ENCODE measurements at places on chromosomes 16 and 17.
A peak's percentile ranks its signal among the peaks of the same experiment; 100 is the strongest.

- no peak for DNase-seq
These were observed 18.4 kb downstream of the ABCA9 start for GRCh38 chr17:69042308-69042707.

- DNase-seq, result peak; percentile 52
These were observed 152.6 kb downstream of the IRF8 start for GRCh38 chr16:86051368-86052114.

DNA sequence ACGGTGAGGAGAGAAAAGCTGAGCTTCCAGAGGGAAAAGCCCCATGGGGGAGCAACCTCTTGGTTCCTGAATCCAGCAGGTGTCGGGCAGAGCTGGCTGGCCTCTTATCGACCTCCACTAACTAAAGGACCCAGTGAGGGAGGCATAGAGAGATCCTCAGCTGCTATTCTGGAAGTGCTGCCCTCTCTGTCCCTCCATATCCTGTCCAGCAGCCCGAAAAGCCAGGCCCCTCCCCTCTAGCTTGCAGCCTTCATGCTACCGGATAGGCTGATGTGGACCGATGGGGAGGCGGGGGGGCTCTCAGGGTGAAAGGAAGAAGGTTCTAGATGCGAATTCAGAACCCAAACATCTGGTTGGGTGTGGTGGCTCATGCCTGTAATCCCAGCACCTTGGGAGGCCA is 24.9 kb downstream of the MXRA7 start:
- no peak for DNase-seq

- DNase-seq, result no peak
These were observed 55.8 kb downstream of the CCDC182 start for GRCh38 chr17:57689254-57689653.

GRCh38 chr16:58563235-58563634 is 47.9 kb downstream of the SETD6 start:
- no peak for DNase-seq

GRCh38 chr17:15414532-15415306 is 52.7 kb downstream of the CDRT4 start:
- peak; percentile 75 for DNase-seq

DNA sequence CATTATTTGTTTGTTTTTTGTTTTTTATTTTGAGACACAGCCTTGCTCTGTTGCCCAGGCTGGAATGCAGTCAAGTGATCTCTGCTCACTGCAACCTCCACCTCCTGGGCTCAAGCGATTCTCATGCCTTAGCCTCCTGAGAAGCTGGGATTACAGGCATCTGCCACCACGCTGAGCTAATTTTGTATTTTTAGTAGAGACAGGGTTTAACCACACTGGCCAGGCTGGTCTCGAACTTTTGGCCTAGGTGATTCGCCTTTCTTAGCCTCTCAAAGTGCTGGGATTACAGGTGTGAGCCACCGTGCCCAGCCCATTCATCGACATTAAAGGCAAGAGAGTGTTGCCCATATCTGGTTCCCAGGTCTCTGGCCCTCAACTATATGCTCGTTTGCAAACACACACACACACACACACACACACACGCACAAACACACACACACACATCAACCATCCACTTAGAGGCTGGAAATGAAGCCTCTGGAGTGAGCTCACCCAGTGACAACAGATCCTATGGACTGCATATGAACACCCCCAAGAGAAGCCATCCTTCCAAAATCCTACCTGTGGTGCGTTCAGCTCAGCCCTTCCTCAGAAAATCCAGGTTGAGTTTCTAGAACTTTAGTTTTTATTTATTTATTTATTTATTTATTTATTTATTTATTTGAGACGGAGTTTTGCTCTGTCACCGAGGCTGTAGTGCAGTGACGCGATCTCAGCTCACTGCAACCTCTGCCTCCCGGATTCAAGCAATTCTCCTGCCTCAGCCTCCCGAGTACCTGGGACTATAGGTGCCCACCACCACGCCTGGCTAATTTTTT is 12.3 kb upstream of the SEPHS2 start:
- DNase-seq, result no peak

DNA sequence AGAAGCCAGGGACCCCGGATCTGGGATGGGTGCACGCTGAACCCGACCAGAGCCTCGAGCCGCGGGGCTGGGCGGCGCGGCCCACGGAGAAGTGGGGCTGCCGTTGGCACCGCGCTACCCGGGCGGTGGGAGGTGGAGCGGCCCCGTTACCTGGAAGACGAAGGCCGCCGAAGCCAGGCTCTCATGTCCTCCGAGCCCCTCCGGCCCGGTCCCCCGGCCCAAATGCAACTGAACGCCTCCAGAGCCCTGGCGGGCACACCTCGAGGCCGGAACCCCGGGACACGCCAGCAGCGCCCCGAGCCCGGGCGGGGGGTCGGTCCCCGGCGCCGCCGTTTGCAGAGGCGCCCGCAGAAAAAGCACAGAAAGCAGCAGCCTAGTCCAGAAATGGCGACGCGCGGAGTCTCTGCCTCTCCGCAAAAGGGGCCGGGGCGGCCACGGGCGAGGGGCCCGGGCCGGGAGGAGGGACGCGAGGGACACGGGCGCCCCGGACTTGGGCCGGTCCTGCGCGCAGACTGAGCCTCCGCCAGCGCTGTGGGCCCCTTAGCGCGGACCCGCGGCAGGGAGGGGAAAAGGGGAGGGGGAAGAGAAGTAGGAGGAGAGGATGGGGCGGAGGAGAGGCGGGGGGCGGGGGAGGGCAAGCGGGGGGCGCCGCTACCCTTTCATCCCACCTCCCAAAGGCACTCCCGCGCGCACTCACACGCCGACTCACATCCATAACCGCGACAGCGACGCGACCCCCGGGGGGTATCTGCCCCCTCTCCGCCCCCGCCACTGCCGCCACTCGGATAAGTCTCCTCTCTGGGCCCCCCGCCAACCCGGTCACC is 1.4 kb downstream of the AXIN2 start:
- peak; percentile 82 for DNase-seq

DNA sequence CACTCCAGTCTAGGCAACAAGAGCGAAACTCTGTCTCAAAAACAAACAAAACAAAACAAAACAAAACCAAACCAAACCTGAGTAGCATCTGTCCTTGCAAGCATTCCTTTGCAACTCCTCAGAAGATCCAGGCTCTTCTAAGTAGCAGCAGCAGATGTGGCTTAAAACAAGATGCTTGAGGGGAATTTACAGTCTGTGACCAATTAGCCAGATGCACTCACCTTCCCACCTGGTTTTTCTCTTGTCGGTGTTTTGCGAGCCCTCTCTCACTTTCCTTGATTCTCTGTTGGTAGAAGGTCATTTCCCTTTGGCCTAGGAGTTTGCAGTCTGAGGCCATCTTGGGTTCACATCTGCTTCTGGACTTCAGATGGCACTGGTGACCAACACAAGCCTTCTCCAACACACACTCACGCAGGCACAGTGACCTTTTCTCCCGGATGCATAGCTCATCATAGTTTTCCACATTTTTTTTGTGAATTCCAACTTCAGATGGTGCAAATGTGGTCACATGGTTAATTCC is 276.8 kb downstream of the STX8 start:
- DNase-seq, result no peak

GRCh38 chr16:46980926-46981325 is 7.5 kb upstream of the DNAJA2 start:
- no peak for DNase-seq

DNA sequence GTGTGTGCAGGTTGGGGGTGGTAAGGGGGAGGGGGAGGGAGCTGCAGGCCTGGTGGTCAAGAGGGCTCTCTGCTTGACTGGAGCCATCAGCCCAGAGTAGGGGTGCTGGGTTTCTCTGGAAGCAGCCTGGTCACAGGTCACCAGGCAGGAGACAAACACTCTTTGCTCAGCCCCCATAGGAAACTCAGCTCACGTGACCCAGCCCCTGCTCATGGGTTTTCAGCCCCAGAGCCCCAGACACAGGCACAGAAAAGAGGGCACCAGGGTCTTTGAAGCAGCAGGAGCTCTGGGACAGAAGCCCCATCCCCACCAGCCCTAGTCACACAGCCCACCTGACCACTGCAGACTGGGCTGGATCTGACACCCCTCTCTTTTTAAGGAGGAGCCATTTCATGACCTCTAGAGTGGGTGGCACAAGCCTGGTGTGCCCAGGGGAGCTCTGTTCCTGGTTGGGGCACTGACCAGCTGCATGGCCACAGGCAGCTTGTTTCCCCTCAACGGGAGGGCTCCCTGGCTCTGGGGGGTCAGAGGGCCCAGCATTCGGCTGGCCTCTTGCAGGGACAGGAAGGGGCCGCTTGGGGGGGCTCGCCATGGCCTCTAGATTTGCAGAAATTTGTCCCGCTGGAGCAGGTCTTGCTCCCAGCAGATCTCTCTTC is 13.8 kb upstream of the CD79B start:
- peak; percentile 22 for DNase-seq

GRCh38 chr17:27379888-27380533 is 76.2 kb upstream of the KSR1 start:
- DNase-seq, result peak; percentile 74

DNA sequence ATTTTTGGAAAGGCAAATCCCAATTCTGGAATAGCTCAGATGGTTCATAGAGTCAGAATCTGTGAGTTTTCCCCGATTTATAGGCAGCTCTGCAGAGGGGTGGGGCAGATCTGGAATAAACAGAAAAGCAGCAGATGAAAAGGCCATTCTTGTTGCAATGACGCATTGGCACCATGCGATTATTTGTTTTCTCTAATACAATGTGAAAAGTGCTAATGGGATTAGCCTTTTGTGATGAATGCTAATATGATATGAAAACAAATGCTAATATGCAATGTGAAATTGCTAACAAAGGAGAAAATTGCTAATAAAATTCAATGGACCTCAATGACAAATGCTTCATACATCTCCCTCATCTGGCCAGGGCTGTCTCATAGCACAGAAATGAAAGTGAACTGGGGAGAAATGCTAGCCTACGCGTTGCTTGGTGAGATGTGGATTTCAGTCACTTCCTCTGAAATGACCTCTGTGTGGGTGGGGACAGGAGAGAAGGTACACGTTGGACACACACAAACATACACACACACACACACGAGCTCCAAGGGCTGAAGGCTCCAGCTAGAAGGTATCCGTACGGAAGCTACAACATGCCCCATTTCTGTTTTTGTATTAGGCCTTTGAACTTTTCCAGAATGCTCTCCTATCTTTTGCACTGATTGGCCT is 394.5 kb downstream of the XYLT1 start:
- DNase-seq, result no peak

GRCh38 chr17:8755590-8756255 is 2.6 kb downstream of the SPDYE4 start:
- DNase-seq, result no peak

GRCh38 chr16:57613514-57613913 is 14.9 kb upstream of the ADGRG1 start:
- DNase-seq, result no peak

DNA sequence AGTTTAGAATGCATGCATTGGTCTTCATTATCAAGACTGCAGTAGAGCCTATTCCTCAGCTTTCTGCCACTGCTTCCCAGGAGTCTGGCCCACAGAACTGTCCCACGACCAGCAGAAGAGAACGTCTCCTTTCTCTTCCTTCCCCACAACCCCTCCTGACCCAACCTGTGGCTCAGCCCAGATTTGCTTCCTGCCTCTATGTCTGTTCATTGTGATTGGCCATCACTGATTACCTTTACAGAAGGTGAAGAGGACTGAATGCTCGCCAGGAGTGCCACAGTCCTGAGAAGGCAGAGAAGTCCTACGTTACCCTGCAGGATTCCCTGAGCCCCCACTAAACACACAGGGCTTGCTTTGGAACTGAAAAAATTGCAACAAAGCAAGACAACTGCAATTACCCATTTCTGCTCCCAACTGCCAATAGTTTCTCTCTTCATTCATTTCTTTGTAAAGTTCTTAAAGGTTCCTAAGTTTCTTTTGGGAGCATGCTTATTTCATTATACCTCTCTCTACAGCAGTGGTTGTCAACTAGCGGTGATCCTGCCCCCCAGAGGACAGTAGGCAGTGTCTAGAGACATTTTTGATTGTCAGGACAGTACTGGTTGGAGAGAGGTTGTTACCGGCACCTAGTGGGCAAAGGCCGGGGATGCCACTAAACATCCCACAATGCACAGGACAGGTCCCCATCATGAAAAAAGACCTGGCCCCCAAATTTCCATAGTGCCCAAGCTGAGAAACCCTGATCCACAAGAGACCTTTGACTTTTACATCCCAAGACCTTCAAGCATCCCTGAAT is 4.5 kb upstream of the NAT9 start:
- DNase-seq, result no peak

GRCh38 chr16:70467608-70468007 is 13.2 kb downstream of the FCSK start:
- DNase-seq, result no peak

DNA sequence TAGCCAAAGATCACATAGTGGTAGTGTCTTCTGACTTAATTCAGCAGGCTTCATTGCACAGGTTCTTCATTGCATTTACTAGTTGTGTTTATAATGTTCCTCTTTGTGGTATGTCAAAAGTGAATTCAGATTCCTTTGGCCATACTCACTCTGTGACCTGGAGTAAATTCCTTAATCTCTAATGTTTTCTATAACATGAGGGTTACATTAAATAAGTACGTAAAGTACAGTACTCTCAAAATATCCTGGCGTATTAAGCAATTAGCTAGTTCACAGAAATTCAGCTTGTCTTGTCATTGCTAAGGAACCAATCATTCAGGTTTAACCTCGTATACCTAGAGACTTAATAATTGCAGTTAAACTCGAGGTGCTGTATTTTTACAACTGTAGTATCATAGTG is 4.2 kb downstream of the RPS6KB1 start:
- DNase-seq, result no peak

DNA sequence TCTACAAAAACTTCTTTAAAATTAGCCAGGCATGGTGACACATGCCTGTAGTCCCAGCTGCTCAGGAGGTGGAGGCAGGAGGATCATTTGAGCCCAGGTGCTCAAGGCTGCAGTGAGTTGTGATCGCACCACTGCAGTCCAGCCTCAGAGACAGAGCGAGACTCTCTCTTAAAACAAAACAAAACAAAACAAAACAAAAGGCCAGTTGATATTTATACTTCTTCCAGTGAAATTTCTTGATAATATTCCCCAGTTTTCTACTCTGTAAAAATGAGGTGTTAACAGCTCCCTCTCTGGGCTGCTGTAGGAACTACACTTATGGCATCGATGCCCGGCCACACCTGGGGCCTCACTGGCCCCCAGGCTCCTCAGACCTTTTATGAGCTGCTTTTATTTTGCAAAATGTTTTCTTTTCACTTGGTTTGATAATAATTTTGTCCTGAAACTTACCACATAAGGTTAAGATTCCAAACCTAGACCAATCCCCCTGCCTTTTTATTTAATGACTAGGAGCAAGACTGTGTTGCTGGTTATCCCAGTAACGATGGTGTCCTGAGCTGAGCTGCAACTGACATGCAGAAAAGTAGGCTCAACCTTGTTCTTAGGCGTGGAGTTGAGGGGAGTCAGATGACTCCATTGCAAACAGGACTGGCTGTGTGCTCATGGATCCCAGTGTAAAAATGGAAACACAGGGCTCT is 17.6 kb downstream of the MAPK8IP3 start:
- DNase-seq, result no peak

- no peak for DNase-seq
These were observed 9.6 kb upstream of the MTSS2 start for GRCh38 chr16:70695331-70696070.

DNA sequence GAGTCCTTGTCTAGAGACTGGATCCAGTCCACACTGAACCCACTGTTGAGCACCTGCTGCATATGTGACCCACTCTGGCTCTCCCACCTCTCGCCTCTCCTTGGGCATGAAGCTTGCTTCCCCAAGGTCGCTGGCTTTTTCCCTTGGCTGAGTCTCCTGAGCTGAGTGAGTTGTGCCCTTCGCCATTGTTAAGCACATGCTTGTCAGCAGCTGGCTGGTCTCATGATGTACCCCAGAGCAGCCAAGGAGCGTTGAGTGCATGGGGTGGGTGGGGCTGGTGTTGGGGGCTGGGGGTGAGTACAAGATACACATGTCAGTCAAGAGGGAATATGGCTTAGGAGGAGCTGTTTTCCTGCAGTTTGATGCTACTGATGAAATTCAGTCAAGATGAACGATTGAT is 165.6 kb downstream of the SNX29 start:
- DNase-seq, result no peak

Data from left hindlimb (tissue), 1 donor.